Stomach (tissue), 19 donors: ENCODE measurements at places on chromosomes 7 and 10. TPM values are rescaled to one million over a fixed set of nuclear protein-coding genes. Genes with fewer than 3 reads are reported as not detected.
A peak's percentile ranks its signal among the peaks of the same experiment; 100 is the strongest.

GRCh38 chr7:75533926-75534325 lies 41.8 kb downstream of the SPDYE5 start:
- no peak overlapping the region for H3K27ac ChIP-seq
- H3K27me3 ChIP-seq = no peaks in the 10 kb centered on the region
- H3K4me1 ChIP-seq = no peaks in the 10 kb centered on the region
- peaks cover 31% of the 10 kb centered on the region for H3K36me3 ChIP-seq
- DNase-seq = no peak
- no peak overlapping the region for H3K4me3 ChIP-seq

Gene GBX1
- not detected for total RNA-seq

DNA sequence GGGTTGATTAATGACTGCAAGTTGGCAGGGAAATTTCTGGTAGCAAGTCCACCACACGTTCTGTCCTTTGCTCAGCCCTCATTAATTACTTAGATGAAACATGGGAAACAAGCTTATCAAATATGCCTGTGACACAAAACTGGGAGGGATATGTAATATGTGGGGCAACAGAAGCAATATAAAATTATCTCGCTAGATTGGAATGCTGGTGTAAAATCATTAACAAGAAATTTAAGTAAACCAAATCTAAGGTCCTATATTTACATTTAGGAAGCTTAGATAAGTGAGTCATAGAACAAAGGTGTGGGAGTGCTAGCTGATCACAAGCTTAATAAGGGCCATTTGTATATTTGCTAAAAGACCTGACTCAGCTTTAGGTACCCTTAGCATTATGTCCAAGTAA lies 23.5 kb downstream of the TRPV5 start:
- H3K4me1 ChIP-seq = peaks cover 28% of the 10 kb centered on the region
- H3K4me3 ChIP-seq = no peak overlapping the region
- peak overlapping the region; percentile 70 for H3K27ac ChIP-seq
- H3K27me3 ChIP-seq = no peaks in the 10 kb centered on the region
- DNase-seq = no peak

DNA sequence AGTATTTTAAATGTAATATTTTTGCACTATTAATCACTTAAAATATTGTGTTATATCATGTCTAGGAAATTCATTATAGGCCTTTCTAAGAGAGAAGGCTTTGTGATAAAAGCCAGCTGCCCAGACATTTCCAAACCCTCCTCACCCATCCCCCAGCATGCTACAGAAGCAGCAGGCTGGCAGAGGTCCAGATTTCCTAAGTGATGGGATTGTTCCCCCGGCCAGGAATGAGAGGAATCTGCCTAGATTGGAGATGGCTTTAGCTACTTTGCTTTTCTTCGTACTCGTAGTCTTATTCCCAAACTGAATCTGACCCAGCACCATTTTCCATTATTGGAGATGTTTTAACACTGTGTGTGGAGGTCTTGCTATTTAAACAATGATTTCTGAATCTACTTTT lies 29.4 kb downstream of the CDK14 start:
- H3K4me3 ChIP-seq = no peak overlapping the region
- H3K27me3 ChIP-seq = no peaks in the 10 kb centered on the region
- peaks cover 43% of the 10 kb centered on the region for H3K4me1 ChIP-seq

- H3K4me1 ChIP-seq = peaks cover 15% of the 10 kb centered on the region
- H3K36me3 ChIP-seq = peaks cover 48% of the 10 kb centered on the region
- no peaks in the 10 kb centered on the region for H3K27me3 ChIP-seq
Observed at GRCh38 chr10:119166564-119166963, 1.1 kb upstream of the SFXN4 start.

- H3K27ac ChIP-seq = peak overlapping the region; percentile 83
- peaks cover 31% of the 10 kb centered on the region for H3K4me1 ChIP-seq
- DNase-seq = no peak
- H3K36me3 ChIP-seq = no peaks in the 10 kb centered on the region
Observed at GRCh38 chr10:5628451-5629302, 37.7 kb downstream of the ASB13 start.

Gene GSTO2
- total RNA-seq = 6.7 TPM

Gene TMEM270
- not detected for total RNA-seq

- no peak overlapping the region for H3K4me3 ChIP-seq
- H3K4me1 ChIP-seq = no peaks in the 10 kb centered on the region
- no peak for DNase-seq
Observed at GRCh38 chr10:8403711-8404371, 349.4 kb downstream of the GATA3 start.

GRCh38 chr7:98249106-98249505 lies 2.9 kb downstream of the TECPR1 start:
- H3K27ac ChIP-seq = peak overlapping the region; percentile 51
- peaks cover 12% of the 10 kb centered on the region for H3K36me3 ChIP-seq
- peaks cover 33% of the 10 kb centered on the region for H3K4me1 ChIP-seq
- H3K27me3 ChIP-seq = no peaks in the 10 kb centered on the region

- no peaks in the 10 kb centered on the region for H3K27me3 ChIP-seq
- H3K4me1 ChIP-seq = no peaks in the 10 kb centered on the region
- DNase-seq = no peak
Observed at GRCh38 chr10:6036861-6037321, 25.3 kb downstream of the IL2RA start.

DNA sequence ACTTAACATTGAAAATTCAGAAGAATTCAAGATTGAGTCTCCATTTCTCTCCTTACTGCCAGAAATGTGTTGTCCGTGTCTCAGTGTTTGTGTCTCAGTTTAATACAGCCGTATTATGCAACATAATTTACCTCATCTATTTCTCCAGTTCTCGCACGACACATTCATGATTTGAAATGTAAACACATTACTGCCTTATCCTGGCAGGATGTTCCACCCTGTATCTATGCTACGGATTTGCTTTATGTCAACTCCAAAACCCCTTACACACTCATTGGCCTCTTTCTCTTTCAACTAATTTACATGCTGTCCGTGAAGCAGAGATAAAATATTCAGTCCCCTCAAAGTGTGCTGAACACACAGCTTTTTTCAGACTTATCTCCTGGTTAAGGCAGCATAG lies 653.7 kb upstream of the SEMA3D start:
- H3K27ac ChIP-seq = no peak overlapping the region
- H3K4me3 ChIP-seq = no peak overlapping the region
- H3K27me3 ChIP-seq = no peaks in the 10 kb centered on the region
- H3K4me1 ChIP-seq = no peaks in the 10 kb centered on the region

Gene CHST15
- 2.6 TPM for total RNA-seq

DNA sequence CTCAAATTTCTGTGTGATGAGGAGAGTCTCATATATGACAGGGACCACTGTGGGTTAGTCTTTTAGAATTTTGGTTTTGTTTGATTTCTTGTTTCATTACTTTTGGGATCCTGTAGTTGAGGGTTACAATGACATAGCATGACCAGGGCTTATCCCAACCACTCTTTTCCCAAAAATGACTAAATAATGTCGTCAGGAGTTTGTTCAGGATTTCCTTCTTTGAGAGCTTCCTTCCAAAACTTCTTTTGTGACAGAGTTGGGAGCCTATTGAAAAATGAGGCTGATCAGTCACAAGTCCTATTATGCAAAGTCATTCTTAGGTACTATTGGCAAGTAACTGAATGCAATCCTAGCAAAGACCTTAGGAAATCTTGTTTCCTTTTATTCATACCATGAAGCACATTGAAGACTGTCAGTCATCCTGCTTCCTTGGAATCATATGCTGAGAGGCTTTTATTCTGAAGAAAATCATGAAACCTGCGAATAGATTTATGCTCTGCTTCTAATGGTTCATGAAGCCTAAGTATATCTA lies 498.3 kb downstream of the LRMDA start:
- no peak for DNase-seq
- no peaks in the 10 kb centered on the region for H3K27me3 ChIP-seq
- H3K4me1 ChIP-seq = no peaks in the 10 kb centered on the region

- no peak for DNase-seq
- H3K27me3 ChIP-seq = no peaks in the 10 kb centered on the region
- H3K27ac ChIP-seq = no peak overlapping the region
Observed at GRCh38 chr7:16926283-16926682, 44.5 kb upstream of the AGR3 start.

GRCh38 chr7:30278376-30278775 lies 6.0 kb upstream of the ZNRF2 start:
- no peak overlapping the region for H3K4me3 ChIP-seq
- H3K27ac ChIP-seq = no peak overlapping the region
- no peaks in the 10 kb centered on the region for H3K36me3 ChIP-seq
- peaks cover 11% of the 10 kb centered on the region for H3K4me1 ChIP-seq
- no peaks in the 10 kb centered on the region for H3K27me3 ChIP-seq

Gene AGMO
- total RNA-seq = not detected

GRCh38 chr10:13420532-13421307 lies 72.6 kb upstream of the SEPHS1 start:
- H3K4me1 ChIP-seq = no peaks in the 10 kb centered on the region
- DNase-seq = no peak
- H3K36me3 ChIP-seq = no peaks in the 10 kb centered on the region
- no peak overlapping the region for H3K27ac ChIP-seq
- H3K4me3 ChIP-seq = no peak overlapping the region
- H3K27me3 ChIP-seq = no peaks in the 10 kb centered on the region

DNA sequence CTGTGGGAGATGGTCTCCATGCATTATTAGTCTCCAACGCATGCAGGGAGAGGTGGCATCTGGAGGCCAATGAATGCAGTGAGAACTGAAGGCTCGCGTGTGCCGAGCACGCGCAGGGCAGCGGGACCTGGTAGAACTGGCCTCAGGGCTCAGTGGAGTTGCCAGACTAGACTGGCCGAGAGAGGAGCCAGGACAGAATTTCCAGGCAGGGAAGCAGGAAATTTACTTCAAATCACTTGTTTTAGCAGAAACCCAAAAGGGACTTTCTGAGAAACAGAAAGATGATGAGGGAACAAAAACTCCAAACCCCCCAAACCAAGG lies 311.0 kb upstream of the IMMP2L start:
- no peak overlapping the region for H3K4me3 ChIP-seq
- H3K27ac ChIP-seq = no peak overlapping the region
- no peaks in the 10 kb centered on the region for H3K27me3 ChIP-seq
- H3K4me1 ChIP-seq = peaks cover 13% of the 10 kb centered on the region
- H3K36me3 ChIP-seq = peaks cover 5% of the 10 kb centered on the region

DNA sequence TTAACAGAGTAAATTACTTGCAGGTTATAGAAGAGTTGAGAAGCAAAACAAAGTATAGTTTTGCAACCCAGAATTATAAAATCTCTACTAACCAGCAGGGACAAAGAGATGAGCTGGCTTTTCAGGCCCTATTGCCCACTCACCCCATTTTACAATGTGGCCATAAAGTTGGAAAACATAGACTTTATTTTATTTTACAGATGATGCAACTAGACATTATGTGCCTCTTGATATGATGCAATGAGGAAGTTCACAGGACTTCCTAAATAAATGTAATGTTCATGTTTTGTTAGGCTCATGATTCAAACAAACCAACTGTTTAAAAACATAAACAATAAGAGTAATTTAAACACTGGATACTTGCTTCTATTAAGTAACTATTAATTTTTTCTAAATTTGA lies 141.1 kb upstream of the WNT16 start:
- no peak overlapping the region for H3K4me3 ChIP-seq
- H3K4me1 ChIP-seq = no peaks in the 10 kb centered on the region
- no peaks in the 10 kb centered on the region for H3K27me3 ChIP-seq
- H3K36me3 ChIP-seq = no peaks in the 10 kb centered on the region
- no peak for DNase-seq

Gene BLNK
- 38.5 TPM for total RNA-seq

Gene NUTM2E
- not detected for total RNA-seq

GRCh38 chr10:47339186-47339735 lies 8.9 kb upstream of the RBP3 start:
- H3K27ac ChIP-seq = no peak overlapping the region
- peak; percentile 23 for DNase-seq
- H3K27me3 ChIP-seq = peaks cover 20% of the 10 kb centered on the region

DNA sequence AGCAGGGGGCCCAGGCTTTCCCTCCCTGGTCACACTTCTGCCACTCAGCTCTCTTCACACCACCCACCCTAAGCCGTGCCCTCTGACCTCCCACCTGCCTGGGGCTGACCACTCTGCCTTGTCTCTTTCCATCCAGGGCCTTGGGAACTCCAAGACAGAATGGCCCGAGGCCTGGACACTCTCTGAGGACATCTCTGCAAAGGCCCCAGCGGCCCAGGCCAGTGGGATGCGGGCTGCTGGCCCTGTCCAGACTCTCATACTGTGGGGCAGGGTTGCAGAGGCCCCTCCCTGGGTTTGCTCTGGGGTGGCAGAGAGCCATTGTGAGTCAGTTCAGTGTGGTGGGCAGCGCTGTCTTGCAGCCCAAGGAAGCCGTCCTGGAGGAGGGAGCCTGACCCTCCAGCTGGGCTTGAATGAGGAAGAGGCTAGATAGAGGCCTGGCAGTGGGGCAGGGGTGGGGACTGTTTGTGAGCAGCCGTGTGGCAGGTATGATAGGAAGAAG lies 39.9 kb upstream of the RABGEF1 start:
- H3K4me1 ChIP-seq = no peaks in the 10 kb centered on the region
- H3K27me3 ChIP-seq = no peaks in the 10 kb centered on the region
- no peak overlapping the region for H3K27ac ChIP-seq
